ENCODE measurements at places on chromosomes 11 and 22.

GRCh38 chr11:70012134-70012733 lies 65.9 kb upstream of the ANO1 start:
- DNase-seq, result no peak

- DNase-seq, result no peak
Measured at GRCh38 chr22:30196141-30196879, 50.2 kb downstream of the LIF start.

- no peak for DNase-seq
Measured at GRCh38 chr11:117586392-117586791, 210.6 kb downstream of the DSCAML1 start.

DNA sequence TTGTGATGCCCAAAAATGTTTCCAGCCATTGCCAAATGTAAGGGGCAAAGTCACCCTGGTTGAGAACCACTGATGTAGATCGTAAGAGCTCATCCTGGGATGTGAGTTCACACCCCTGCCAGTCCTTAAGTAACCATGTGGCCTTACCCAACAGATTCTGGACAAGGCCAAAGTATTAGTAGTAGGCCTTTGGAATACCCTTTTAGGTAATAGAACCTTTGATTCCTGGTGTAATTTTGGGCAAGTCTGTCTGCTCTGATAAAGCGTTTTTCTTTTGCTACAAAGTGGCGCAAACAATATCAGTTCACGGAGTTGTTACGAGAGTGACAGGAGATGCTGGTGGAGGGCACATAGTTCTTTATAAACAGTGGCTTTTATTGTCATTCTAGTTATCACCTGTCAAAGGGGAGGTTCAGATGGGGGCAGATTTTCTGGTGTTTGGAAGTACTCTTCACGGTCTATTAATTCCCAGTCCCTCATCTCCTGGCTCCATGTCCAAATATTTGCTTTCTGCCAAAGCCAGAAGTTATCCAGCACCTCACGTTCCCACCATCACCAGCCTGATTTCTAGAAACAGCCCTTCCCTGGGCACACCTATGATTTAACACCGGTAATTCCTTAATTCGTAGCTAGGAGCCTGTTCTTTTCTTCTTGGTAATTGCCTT lies 73.8 kb upstream of the CRYBB3 start:
- no peak for DNase-seq

GRCh38 chr11:32987851-32988250 lies 27.8 kb upstream of the DEPDC7 start:
- no peak for DNase-seq

GRCh38 chr11:38272376-38272775 lies 1674.3 kb upstream of the RAG2 start:
- no peak for DNase-seq

DNA sequence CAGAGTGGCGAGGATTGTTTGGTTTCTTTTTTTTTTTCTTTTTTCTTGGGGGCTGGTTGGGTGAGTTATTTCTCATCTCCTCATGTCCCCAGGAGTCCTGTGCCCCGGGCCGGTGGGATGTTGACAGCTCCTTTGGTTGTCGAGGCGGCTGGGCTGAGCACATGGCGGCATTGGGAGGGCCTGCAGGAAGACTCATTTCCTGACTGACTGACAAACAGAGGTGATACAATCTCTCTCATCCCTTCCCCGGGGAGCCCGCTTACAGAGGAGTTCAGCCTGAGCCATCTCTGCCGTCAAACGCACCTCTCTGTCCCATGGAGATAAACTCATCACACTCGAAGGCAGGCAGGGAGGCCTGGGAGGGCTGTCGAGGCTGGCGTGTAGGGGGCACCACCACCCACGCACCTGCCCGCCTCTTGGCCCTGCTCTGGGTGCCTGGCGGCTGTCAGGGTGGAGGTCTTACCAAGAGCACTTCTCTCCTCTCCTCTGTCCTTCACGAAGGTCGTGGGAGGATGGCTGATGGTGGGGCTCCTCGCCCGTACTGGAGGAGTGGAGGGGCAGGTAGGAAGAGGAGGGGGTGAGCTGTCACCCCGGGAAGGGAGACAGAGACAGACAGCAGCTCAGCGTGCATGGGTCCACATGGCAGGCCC lies 60.0 kb upstream of the NECTIN1 start:
- DNase-seq, result no peak

DNA sequence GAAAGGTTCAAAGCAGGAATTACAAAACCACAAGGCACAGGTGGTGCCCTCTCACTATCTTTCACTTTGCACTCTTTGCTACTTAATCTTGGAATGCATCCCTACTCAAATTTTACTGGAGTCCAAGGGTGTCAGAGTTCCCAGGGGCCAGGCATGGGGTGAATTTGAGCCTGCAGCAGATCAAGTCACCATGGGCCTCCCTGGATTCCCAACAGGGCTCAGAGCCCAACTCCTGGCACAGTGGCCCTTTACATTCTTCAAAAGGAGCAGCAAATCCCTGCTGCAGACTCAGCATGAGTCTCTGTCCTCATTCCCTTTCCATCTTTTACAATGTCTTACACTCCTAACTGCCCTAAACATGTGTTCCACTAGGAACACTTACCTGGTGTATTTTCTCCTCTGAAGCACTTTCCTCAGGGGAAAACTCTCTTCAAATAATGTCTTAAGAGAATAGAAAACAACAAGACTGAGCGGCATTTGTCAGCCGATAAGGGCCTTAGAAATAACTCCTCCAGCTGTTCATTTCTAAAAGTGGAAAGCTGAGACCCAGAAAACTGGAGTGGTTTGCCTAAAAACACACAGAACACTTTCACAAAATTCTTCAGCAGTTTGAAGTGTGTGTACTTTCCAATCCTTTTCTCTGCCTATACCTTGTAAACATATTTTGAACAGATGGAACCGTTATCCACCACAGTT lies 596.0 kb downstream of the INSC start:
- no peak for DNase-seq
